GM18507 (cell line): ENCODE measurements at places on chromosomes 5 and 9.

DNA sequence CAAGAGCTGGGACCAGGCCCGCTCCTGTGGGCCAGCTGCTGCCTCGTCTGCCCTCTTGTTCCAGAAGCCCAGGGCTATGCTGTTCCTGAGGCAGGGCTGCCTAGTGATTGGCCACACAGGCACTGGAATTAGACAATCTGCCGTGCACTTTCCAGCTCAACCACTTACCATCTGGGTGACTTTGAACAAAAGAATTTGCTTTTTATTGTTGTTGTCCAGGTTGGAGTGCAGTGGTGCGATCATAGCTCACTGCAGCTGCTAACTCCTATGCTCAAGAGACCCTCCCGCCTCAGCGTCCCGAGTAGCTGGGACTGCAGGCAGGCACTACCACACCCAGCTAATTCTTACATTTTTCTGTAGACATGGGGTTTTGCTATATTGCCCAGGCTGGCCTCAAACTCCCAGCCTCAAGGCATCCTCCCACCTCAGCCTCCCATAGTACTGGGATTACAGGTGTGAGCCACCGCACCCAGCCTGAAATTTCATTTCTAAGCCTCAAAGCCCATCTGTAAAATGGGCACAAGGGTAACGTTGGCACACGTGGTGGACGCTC is 1.2 kb upstream of the NEK6 start:
- no peak for DNase-seq

DNA sequence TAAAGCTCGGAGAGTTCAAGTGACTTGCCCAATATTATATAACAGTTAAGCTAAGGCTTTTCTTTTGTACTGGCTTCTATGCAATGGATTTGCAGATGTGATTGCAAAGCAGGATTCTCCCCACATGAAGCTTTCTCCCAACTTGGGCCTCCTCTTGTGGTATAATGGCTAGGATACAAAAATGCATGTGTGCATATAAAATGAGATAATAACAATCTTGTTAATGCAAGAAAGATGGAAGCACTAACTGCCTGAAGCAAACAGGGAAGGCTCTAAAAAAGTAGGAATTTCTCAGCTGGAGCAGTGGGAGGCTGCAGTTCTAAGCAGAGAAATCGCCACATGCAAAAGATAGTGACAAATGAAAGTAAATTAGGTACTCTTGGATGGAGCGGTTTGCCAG is 444.2 kb upstream of the RIOK2 start:
- no peak for DNase-seq

DNA sequence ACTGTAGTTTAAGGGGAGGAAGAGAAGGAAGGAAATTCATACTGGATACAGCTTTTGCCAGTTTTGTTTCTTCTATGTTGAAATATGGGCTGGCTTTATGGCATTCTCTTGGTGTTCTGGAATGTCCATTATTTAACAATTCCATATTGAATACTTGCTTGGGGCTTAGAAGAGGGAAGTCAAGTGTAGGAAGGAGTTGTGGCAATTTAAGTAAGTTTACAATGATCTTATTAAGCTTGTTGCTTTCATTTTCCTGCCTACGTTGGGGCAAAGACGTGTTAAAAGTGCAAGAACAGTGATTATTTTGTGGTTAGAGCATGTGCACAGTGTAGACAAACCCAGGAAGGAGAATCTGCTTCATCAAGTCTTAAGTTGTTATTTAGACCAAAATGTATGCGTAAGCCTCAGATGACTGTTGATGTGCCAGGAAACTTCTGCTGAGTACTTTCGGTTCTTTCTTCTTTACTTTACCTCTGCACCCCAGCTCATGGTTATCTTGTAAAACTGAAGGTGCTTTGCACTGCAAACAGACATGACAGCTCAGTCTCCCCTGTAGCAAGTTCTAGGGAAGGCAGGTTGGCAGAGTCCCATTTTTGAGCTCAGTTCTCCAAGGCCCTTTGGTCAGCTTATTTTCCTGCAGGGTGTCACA is 75.8 kb downstream of the F2RL2 start:
- DNase-seq = no peak

DNA sequence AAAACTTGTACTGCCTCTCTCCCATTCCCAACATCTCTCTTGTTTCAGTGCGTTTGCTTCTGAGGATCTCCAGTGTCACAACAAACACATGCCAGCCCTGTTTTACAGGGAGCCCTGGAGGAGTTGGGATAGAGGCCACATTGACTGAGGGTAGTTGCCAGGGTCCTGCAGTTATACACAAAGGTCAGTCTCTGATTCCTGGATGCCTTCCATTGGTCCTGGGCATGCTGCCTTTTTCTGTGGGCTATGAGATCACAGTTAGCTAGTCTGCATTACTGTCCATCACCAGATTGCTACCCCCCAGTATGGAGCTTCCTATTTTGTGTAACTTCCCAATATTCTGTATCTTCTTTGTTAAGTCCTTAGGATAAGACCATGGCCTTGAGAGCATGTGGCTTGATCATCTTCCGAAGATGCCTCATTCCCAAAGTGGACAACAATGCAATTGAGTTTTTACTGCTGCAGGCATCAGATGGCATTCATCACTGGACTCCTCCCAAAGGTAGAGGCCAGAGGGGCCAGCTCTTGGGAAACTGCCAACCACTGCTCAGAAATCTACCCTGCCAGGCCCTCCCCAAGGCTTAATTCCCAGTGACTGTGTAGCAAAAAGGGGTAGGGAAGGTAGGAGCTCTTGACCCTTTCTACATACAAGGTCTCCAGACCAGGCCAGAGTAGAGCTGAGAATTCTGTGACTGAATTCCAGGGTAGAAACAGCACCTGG is 9.5 kb downstream of the NUDT2 start:
- no peak for DNase-seq

DNA sequence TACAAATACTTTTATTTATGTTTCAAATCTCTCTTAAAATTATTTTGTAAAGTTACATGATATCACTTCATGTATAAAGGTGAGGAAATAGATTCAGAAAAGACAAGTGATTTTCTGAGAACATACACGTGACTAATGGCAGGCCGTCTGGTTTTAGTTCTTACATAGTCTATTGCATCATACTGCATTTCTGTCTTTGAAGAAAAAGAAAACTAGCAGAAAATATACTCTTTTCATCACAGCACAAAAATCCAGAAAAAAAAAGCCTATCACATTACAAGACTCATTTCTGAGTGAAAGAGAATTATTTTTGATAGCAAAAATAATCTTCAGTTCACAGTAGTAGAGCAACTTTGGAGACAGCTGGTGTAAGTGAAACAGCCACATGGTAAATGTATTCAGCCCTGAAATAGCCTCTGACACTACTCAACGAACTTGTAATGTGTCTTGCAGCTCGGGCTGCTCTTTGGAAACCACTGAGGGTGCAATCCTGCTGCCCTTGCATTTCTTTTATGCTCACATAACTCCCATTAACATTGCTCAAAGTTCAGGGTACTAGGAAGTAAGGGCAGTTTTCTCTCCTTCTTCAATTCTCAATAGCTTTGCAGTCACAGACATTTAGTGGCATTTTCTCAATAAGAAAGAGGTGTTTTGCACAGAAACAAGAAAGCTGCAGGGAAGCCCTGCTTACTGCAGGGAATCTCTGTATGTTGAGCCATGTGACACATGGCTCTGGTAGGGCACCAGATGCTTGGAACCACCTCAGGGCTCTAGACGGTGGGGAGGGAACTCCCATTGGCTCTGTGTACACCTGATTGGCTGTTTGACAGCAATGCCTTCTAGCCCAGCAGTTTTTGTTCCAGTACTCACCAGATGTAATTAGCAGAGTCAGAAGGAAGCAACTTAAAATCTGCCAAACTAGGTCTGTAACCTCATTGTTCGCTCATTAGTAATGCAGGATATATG is 845.3 kb upstream of the PTPRD start:
- DNase-seq = no peak

DNA sequence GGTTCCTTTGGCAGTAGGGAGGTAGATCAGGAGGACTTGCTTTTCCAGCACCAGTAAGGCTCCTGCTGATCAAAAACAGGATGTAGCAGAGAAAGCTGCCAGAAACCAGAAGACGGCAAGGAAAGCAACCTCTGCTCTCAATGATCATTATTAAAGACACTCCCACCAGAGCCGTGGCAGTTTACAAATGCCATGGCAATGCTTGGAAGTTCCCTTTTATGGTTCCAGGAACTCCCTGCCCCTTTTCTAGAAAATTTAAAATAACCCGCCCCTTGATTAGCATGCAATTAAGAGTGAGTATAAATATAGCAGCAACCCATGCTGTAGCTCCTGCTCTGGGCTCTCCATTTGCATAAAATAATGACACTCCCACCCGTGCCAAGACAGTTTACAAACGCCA is 16.1 kb downstream of the EQTN start:
- DNase-seq = no peak

DNA sequence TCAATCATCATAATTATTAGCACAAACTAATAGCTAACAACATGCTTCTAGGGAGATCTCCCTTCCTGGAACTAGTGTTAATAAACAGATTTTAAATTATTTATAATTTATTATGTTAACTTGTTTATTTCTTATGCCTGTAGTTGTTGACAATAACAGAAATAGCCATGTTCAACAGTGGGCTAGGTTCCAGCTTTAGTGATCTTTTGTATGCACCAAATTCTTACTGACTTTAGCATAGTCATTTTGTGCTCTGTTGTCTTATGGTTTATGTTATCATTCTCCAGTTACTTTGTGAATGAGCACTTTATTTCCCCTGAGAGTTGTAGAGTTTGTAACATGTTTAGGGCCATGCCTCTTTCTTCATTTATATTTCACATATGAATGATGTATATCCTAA is 70.6 kb downstream of the TMEM252 start:
- DNase-seq = no peak

- no peak for DNase-seq
These were observed 20.9 kb downstream of the CYFIP2 start for GRCh38 chr5:157286761-157287211.

DNA sequence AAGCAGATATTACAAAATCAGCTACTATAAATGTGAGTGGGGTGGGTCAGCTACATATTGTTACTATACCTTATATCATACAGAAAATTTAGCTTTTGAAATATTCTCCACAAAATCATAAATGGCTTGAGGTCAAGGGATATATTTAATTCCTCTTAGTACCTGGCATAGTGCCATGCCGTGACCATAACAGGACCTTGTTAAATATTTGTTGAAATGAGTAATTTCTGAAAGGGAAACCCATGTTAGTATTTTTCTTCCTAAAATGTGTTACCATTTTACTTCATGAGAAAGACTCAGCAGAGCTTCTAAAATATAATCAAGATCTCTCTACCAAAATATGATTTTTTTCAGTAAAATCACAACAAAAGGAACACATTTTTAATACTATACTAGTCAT is 14.8 kb downstream of the ATP10B start:
- no peak for DNase-seq

DNA sequence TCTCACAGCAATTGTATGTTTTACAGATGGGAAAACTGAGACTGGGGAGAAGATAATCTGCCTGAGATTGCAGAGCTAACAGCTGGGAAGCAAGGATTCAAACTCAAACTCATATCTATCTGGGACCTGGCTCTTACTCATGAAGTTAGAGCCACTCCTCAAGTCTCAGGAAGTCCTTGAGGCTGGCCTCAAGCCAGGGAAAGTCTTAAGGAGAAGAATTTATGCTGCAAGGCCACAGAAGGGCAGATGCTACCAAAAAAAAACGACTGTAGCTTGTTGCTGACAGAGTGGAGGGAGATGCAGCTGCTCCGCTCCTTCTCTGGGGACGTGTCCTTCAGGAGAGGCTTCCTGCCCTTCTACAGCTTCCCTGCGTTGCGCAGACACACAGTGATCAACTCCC is 39.8 kb downstream of the BARHL1 start:
- DNase-seq = no peak

- DNase-seq = no peak
These were observed 53.9 kb downstream of the ZNF366 start for GRCh38 chr5:72453246-72453775.

DNA sequence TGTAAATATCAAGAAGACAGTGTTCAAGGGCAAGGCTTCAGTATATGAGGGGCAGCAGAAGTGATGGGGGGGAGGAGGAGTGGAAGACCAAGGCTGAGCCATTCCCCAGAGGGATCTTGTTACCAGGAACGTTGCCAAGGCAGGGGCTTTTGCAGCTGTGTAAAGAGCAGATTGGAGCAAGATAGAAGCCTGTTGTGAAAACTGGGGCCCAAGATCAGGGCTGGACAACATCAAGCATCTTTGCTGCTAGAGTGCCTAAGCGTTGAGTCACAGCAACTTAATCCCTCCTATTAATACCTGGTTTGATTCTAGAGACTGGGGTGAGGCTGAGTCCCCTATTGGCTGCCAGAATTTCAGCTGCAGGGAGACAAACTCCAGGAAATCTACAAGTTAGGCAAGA is 18.4 kb upstream of the ERCC6L2 start:
- no peak for DNase-seq

- no peak for DNase-seq
These were observed 419.5 kb upstream of the CTNND2 start for GRCh38 chr5:12323637-12324229.

DNA sequence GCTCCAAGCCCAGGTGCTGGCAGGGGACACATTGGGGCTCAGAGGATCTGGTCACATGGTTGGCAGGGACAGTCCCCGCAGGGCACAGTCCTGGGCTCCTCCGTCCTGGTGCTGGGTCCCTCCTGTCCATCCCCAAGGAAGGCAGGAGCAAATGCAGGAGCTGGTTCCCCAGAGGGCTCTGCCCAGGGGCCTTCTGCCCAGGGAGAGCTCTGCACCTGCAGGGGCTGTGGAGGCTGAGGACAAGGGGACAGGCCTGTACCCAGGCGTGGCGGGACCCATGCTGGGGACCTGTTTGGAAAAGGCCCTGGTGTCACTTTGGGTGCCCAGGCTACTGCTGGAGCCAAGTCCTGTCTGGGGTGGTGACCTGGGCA is 7.2 kb downstream of the SPATA31E1 start:
- no peak for DNase-seq

GRCh38 chr5:103428411-103428871 is 134.1 kb downstream of the NUDT12 start:
- DNase-seq = no peak

DNA sequence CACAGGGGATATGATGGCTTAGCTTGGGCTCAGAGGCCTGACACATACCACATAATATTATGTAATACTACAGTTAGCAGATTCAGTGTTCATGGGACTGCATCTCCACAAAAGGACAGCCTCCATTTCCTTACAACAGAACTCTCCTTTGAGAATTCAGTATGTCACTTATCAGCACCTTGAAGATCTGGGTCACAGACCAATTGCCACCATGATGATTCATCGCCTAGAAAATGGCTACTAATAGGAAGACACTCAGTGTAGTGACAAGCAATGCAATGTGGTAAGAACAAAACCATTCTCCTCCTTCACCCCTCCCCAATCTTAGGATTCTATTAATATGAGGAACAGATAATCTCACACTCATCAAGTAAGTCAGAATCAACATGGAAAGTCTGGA is 38.7 kb upstream of the PRLR start:
- no peak for DNase-seq

DNA sequence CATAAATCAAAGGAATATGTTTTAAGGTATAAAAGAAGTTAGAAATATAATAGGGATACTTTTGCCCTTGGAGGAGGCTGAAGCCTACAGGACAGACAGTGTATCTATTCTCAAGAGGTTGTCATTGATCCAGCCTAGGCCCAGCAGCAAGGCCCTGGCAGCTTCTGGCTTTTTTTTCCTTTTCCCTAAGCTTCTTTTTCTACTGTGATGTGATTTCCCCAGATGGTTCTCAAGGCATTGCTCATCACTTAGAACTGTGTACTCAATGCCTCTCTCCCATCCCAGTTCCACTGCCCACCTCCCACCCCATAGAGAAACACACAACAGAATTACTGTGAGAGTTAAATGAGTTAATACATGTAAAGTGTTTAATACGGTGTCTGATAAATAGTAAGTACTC is 88.6 kb downstream of the SLC44A1 start:
- no peak for DNase-seq

- no peak for DNase-seq
These were observed 232.3 kb downstream of the FANCC start for GRCh38 chr9:95085036-95085770.
